ENCODE measurements at places on chromosomes 6 and 20.

DNA sequence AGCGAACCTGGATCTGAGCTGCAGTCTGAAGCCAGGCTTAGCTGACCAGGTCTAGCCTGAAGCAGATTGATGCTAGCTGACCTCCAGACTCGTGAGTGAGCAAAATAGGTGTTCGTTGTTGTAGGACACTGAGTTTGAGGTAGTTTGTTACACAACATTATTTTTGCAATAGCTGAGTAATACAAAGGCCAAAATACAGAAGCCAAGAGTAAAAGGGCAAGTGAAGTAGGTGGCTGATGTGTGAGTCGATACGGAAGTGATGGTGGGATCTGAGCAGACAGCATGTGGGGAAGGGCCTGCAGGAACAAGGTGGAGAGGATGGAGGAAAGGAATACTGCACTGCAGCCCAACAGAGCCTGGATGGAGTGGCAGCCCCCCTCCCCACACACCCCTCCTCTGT lies 8.5 kb upstream of the SPATS1 start:
- DNase-seq: no peak

DNA sequence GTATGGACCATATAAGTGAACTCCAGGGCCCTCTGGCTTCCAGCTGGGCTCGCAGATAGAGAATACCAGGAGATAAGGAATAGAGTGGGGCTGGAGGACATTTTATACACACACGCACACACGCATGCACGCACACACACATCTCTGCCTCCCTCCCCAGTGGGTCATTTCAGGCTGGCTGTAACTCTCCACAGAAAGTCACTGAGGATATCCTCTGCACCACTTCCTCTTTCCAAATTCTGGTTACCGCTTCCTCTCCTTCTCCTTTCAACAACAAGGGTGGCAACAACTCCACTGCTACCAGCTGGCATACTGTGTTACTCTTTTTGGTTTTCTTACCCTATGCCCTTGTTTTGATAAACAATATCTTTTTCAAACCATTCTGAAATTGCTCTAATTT lies 280.2 kb downstream of the COL12A1 start:
- DNase-seq: no peak

DNA sequence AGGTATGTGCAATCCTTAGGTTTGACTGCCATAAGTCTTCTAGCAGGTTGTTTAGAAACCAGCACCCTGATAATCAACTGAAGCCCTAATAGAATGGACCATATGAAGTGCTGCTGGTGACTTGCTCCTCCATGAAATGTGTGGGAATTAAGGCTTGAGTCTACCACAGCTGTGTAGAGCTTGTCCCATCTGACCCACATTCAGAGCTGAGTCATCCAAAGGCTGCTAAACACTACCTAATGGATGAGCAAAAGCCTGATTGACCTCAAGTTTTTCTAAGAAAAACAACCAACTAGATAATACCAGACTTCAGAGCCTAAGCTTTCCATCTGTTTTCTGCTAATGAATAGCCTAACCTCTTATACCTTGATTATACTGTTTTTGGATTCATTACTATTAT lies 120.3 kb upstream of the MOCS1 start:
- DNase-seq: no peak

DNA sequence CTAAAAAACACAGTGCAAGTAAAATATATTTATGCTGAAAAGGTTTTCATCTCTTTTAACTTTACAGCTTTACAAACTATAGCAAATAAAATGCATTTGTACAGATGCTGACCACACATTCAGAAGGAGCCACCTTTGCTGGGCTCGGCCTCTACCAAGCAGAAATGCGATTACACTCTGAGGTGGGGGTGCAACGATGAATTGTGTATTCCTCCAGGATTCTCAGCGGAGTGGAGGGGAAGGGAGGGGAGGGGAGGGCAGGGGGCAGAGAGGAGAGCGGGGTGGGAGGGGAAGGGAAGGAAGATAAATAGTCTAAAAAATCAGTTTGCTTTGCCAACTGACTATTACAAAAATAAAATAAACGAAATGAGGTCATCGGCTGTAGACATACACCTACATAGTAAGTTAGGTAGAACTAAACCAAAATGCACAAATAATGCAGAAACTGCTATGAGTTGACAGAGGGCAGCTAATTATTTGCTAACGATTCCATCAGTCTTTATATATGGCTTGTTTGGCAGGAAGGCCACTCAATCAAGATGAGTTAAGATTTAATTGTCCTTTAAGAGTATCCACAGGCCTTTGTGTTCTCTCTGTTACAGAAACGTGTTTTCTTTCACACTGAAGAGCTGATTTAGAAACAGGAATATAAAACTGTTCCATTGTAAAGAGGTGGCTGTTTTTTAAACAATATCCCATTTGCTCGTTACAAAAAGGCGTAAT lies 90.1 kb downstream of the TAF4 start:
- no peak for DNase-seq

DNA sequence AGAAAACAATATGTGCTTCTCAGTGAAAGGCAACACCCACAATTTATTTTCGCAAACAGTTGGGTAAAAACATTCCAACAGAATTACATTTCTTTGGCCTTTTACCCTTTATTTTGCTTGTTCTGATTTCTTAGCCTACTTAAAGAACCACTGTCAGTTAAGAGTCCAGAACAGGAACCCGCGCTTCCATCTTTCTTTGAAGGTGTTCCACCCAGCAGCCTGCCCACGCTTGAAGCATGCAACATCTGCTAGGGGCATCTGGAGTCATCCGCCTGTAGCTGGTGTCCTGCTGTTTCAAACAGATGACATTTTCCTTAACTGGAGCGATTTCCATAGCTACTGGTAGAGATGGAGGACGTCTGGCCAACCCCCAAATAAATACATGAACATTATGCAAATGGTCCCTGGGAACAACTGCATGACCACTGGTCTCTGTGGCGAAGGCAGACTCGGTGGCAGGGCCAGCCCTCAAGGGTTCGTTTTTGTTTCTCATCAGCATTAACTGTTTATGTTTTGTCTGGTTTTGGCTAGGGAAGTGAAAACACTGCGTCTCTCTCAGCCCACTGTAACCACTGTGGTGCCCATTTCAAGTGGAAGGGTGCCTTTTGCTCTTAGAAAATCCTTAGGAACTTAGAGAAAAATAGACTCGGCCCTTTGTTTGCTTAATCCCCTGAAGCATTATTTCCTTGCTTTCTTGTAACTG lies 51.6 kb downstream of the LAMA4 start:
- no peak for DNase-seq

DNA sequence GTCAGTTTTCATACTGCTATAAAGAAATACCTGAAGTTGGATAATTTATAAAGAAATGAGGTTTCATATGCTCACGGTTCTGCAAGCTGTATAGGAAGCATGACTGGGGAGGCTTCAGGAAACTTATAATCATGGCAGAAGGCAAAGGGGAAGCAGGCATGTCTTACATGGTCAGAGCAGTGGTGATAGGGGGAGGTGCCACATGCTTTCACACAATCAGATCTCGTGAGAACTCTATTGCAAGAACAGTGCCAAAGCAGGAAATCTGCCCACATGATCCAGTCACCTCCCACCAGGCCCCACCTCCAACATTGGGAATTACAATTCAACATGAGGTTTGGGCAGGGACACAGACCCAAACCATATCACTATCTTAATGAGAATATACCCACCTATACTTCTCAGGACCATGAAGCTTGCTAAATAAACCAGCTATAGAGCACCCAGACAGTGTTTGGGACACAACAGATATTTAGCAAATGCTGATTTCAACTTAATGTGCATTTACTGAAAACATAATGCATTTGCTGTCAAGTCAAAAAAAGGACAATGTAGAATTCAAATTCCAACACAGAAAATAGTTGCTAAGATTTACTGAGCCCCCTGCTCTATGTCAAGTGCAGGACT lies 63.8 kb downstream of the TNFRSF21 start:
- no peak for DNase-seq

DNA sequence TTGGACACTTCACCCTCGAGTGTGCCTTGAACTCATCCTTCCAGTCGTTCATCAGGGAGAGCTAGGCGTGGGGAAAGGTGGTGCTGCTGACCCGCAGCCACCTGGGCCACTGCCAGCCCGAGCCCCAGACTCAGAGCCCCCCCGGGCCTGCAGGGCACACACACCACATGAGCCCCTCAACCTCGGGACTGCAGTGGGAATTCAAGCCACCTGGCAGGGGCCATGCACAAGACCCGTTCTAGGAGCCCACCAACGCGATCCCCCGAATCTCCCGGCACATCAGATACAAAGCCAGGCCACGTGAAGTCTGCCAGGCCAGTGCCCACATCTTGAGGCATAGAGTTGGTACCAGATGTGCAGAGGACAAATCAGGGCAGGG lies 2.8 kb downstream of the ZNF512B start:
- no peak for DNase-seq

DNA sequence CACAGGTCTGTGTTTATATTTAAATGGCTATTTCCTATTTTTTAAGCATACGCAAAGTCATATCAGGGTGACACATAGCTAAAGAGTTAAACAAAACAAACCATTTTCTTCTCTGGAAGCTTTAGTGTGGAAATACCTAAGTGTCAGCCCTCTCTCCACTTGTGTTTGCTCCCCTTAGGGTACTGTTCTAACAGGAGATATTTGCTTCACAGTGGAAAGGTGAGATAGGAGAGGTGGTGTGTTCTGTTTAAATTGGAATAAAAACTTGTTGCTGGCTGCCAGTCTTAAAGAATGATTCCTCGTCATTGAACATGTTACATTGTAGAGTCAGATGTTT lies 18.9 kb downstream of the PHACTR2 start:
- no peak for DNase-seq

DNA sequence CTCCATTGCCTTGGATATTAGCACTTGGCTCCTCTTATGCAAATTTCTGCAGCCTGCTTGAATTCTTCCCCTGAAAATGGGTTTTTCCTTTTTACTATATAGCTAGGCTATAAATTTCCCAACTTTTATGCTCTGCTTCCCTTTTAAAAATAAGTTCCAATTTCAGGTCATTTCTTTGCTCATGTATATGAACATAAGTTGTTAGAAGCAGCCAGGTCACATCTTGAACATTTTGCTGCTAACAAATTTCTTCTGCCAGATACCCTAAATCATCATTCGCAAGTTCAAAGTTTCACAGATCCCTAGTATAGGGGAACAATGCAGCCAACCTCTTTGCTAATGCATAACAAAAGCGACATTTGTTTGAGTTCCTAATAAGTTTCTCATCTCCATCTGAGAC lies 34.5 kb upstream of the ENPP4 start:
- DNase-seq: no peak

GRCh38 chr6:6883011-6883410 lies 224.8 kb upstream of the RREB1 start:
- DNase-seq: no peak

DNA sequence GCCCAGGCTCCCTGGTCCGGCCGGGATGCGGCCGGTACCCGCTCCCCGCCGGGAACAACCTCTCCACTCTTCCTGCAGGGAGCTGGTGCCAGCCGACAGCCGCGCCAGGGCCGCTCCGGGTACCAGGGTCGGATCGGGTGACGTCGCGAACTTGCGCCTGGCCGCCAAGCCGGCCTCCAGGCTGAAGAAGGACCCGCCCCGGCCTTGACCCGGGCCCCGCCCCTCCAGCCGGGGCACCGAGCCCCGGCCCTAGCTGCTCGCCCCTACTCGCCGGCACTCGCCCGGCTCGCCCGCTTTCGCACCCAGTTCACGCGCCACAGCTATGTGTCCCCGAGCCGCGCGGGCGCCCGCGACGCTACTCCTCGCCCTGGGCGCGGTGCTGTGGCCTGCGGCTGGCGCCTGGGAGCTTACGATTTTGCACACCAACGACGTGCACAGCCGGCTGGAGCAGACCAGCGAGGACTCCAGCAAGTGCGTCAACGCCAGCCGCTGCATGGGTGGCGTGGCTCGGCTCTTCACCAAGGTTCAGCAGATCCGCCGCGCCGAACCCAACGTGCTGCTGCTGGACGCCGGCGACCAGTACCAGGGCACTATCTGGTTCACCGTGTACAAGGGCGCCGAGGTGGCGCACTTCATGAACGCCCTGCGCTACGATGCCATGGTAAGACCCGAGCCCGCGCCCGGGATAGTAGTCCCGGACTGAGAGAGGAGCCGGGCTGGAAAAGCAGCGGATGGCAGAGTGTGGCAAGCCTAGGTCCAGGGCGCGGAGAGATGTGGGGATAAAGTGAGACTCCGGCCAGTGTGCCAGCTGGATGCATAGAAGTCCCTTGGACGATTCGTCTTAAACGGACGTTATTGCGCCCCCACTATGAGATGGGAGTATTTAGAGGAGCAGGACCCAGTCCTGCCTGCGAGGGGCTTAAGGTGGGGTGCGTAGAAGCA lies at the start of gene NT5E:
NT5E (plus strand) TSS at position 266 of the 942 bp plus-strand sequence; CDS start at position 323, 57 bp downstream.
- DNase-seq: peak; percentile 24

DNA sequence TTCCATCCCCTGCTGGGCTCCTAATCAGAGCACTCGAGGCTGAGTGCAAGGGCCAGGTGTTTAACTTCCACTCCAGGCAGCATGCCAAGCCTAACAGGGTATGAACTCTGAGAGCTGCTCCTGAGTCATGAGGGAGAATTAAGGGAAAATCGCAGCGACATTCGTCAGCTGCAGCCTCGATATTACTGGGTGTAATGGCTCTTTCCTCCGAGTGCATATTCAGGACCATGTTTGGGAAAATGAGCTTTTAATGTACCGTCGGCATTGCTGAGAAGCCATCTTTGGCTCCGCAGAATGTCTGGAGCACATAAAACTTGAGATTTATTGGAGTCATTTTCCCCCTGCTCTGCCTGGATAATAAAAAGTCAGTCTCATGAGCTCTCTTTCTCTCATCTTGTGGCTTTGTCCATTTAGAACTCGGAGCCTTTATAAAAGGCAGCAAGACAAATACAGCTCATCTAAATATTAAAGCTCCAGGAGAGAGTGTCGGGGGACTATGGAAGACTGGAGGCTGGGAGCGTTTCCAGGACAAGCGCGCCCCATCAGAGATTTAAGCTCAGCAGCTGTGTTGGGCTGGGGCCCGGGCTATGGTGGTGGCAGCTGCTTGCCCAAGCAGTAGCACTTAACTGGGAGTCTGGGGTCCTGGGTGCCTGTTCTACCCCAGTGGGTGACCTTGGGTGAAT lies 103.7 kb downstream of the TOX2 start:
- no peak for DNase-seq

GRCh38 chr6:2862712-2863181 lies 21.1 kb upstream of the SERPINB1 start:
- DNase-seq: no peak

DNA sequence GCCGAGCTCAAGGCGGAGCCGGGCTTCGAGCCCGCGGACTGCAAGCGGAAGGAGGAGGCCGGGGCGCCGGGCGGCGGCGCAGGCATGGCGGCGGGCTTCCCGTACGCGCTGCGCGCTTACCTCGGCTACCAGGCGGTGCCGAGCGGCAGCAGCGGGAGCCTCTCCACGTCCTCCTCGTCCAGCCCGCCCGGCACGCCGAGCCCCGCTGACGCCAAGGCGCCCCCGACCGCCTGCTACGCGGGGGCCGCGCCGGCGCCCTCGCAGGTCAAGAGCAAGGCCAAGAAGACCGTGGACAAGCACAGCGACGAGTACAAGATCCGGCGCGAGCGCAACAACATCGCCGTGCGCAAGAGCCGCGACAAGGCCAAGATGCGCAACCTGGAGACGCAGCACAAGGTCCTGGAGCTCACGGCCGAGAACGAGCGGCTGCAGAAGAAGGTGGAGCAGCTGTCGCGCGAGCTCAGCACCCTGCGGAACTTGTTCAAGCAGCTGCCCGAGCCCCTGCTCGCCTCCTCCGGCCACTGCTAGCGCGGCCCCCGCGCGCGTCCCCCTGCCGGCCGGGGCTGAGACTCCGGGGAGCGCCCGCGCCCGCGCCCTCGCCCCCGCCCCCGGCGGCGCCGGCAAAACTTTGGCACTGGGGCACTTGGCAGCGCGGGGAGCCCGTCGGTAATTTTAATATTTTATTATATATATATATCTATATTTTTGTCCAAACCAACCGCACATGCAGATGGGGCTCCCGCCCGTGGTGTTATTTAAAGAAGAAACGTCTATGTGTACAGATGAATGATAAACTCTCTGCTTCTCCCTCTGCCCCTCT lies 1.1 kb downstream of the CEBPB start:
- no peak for DNase-seq

GRCh38 chr6:71077655-71078054 lies 120.8 kb upstream of the B3GAT2 start:
- DNase-seq: no peak
